Epithelial cell of prostate (primary cell): ENCODE measurements at places on chromosomes 11 and 22.

- no peak for DNase-seq
Measured at GRCh38 chr11:71453918-71454304, 908 bp downstream of the NADSYN1 start.

- DNase-seq, result no peak
Measured at GRCh38 chr11:100563541-100564280, 123.4 kb upstream of the ARHGAP42 start.

DNA sequence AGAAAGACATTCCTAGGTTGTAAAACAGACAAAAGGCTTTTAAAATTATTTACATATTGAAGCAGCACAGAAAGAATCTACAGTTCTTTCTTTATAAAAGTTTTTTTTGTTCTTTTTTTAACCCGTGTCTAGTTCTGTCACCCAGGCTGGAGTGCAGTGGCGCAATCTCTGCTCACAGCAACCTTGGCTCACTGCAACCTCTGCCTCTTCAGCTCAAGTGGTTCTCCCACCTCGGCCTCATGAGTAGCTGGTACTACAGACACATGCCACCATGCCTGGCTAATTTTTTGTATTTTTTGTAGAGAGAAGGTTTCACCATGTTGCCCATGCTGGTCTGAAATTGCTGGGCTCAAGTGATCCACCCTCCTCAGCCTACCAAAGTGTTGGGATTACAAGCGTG lies 3.8 kb upstream of the INCENP start:
- DNase-seq, result no peak

GRCh38 chr22:17096071-17096470 lies 11.3 kb downstream of the IL17RA start:
- DNase-seq, result no peak

DNA sequence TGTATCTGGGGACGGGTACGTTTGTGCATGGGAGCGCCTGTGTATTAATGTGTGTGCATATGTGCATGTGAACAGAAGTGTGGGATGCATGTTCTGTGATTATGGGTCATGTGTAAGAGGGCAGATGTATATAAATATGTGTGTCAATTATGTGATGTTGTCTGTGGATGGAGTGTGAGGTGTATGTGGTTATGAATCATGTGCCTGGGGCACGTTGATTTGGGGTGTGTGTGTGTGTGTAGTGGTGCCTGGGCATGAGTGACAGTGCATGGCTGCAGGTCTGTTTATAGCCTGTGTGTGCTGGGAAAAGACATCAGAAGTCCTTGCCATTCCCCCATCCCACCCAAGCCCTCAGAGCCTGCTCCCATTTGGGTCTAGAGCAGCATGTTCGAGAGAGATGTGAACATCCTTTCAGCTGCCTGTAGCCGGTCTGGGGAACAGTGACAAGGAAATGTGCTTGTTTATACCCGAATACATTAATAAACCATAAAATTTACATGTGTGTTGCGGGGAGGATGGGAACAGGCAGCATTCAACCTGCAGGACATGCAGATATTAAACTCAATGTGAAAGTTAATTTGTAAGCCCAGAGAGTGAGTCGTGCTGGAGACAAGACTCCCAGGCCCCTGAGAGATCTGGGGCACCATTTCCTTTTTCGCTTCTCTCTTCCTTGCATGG lies 129.0 kb downstream of the NECTIN1 start:
- DNase-seq, result peak; percentile 70

DNA sequence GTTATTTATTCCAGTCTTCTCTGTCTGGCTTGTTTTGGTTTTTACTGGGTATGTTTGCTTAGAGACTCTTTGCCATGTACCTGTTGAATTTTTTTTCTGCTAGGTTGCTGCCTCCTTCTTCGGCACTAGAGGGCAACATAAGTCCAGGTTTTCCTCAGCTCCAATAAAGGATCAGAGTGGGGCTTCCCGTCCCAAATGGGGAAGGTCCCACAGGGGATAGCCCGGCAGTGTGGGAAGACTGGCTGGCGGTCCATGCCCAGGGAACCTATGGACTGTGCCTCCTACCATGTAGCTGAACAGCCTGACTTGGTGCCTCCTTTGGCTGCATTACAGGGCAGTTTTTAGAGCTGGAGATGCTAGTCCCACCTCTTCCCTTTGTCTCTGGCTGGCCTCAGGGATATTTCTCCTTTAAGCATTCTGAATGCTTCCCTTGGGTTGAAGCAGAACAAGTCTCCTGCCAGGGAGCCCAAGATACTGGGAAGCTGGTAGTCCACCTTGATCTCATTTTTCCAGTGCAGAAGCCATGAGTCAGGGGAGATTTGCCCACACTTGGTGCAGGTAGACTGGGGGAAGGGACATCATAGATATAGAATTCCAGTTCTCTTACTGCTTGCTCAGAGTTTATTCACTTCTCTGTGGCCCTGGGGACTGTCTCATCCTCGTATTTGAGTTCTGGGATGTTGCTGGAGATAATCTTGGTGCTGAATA lies 60.2 kb downstream of the BRD1 start:
- no peak for DNase-seq

GRCh38 chr11:107740271-107740670 lies 28.4 kb upstream of the SLN start:
- no peak for DNase-seq

- DNase-seq, result no peak
Measured at GRCh38 chr11:14669958-14670357, 26.4 kb downstream of the PDE3B start.

GRCh38 chr11:37108436-37109285 lies 510.6 kb upstream of the RAG2 start:
- DNase-seq, result no peak

DNA sequence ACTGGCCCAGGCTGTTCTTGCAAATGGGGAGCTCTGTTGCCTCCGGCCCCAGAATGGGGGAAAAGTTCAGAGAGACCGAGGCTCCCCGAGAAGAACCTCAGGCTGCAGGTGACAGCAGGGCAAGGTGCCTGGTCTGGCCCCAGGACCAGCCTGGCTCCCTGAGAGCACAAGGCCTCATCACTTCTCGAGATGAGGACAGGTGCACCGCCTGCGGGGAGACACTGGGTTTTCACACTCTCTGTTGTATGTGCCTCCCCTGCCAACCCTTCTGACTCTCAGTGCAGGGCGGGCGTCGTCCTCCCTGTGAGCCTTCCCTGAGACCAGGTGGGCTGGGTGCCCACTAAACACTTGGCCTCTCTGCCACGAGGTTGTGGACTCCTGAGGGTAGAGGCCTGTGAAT lies 102.2 kb downstream of the BCR start:
- no peak for DNase-seq

DNA sequence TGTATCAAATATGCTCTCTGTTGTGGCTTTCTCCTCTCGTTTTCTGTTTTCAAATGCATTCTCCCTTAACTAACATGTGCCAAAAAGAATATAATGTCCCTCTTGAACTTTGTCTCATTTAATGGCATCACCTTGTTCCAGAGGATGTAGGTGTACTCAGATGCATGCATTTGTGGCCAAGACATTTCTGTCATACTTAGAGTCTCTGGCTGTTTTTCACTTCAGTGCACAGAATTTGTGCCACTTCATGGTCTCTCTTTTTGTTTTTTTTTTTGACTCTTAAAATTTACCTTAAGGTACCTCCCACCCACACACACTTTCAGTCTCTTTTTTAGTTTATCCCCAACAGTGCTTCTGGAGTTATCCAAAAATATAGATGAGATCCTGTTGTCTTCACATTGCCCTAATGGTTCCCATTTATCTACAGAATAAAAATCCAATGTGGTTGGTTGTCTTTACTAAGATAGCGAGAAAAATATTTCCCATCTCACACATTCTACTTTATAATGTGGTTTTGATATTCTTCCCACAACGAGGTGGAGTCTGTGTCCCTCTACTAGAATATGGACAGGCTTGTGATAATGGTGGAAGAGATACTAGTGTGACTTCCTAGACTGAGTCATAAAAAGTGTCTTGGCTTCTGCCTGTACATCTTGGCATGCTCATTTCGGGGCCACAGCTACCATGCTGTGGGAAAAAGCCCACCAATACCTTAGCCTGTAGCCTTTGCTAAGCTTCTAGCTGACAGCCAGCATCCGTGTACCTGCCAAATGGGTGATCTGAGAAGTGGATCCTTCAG lies 125.8 kb downstream of the DDX10 start:
- no peak for DNase-seq

DNA sequence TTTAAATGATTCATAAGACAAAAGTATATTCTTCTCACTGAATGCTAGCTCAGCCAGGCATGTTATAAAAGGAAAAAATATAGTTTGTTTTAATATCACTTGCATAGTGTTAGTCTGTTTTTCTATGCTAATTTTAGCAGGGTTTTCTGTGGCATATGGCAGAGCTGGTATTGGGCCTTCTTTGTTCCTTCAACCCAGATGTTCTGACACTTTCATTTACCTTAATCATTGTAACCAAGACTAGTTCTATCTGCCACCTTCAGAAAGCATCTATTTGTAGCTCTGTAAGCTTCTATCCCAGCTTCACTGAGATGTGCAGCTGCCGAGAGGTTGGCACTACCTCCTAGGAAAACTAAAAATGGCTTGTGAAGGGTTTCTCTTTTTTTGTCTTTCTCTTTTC lies 338.7 kb downstream of the GUCY1A2 start:
- DNase-seq, result no peak

GRCh38 chr11:71437399-71437798 lies 10.8 kb downstream of the DHCR7 start:
- DNase-seq, result no peak

DNA sequence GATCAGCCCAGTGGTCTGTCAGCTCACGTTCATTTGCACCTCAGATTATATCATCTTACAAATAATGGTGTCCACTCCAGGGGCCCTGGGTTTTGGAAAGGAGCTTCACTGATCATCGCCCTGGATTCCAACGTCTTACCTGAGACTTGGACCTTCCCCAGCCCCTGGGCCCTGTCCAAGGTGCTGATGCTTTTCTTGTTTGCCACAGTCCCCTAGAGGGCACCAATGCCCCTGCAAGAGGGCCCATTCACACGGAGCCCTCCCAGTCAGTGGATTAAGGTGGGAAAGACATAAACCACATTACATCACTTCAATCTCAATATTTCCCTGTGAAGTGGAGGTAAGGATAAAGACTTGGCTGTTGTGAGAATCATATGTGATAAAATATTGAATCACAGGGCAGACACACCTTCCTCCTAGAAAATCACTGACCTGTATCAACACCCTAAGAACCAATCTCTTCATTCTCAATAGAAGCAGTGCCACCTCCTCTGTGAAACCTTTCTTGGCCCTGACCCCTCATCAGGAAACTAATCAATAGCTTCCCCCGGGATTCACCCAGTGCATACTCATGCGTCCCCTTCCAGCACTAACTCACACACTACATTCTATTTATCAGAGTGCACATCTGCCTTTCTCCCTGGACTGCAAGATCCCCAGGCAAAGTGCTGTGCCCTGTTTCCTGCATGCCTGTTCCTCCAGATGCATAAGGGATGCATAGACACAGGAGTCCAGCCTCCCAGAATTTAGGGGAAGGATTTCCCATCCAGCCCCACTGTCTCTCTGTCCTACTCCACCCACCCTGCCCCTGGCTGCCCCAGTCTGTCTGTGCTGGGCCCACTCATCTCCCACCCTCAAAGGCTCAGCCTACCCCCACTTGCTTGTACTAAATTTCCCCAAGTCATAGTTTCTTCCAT lies 167.0 kb downstream of the BUD13 start:
- peak; percentile 14 for DNase-seq

DNA sequence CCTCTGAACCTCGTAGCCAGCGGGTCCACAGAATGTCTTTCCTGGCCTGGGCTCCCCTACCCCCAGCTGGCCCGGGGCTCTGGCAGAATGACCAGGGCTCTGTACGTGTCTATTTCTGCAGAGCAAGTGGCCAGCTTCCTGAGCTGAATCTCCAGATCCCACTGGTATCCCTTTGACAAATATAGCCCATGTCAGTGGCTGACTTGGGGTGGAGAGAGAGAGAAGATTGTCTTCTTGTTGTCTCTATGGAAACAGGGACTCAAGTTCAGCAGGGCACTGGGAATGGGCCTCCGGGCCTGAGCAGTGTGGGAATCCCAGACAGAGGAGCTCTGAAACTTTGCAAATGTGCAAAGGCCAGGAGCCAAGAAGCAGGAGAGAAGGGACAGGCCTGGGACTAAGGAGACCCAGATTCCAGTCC lies 33.9 kb downstream of the ANO1 start:
- no peak for DNase-seq

DNA sequence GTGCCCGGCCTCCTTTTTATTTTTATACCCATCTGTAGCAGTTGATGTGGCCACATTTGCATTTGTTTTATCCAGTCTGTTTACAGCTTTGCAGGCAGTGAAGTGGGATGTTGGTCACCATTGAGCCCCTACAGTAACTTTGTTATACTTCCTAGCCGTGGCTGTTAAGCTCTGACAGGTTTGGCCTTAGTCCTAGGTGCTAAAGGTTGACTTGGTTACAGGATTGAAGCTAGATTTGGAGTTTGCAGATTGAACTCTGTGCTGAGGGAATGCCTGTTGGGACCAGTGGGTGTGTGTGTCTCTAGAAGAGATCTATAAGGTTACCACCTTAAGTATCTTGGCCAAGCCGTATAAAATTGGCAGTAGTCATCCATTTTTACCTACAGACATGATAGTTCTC lies 91.2 kb downstream of the PPP6R3 start:
- no peak for DNase-seq

DNA sequence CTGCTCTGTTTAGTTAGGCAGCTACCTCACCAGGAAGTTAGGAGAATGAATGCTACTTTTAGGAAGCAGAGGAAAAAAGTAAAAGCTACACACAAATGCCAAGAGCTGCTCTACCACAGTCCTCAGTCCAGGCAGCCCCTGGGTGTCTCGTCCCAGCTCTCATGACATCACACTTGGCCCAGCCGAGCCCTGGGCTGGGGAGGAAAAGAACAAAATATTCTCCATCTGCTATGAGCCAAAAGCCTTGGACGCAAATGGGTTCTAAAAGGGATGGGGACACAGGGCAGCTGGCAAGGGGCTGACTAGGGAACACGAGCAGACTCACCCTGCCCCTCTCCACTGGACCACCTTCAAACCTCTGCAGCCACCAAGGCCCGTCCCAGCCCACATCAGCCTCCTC lies 26.1 kb downstream of the TMEM184B start:
- DNase-seq, result no peak

DNA sequence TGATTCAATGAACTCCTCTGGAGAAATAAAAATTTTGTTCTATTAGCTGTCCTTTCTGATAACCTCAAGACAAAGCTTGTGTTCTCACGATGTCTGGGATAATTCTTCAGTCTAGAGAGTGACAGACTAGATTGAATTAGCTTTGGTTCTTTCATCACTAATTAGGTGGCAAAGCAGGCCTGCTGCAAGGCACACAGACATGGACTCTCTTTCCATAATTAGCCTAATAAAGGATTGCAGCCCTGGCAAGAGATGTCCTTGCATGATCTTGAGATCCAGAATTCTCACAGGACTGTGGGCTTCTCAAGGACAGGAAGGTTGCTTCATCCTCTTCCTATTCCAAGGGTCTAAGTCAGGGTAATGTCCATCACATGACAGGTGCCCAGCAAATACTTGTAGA lies 245.6 kb upstream of the ZC3H12C start:
- DNase-seq, result no peak

- no peak for DNase-seq
Measured at GRCh38 chr11:20770414-20770946, 101.1 kb downstream of the NELL1 start.

- DNase-seq, result no peak
Measured at GRCh38 chr11:17780668-17781067, 46.1 kb downstream of the KCNC1 start.

- no peak for DNase-seq
Measured at GRCh38 chr11:121503051-121503450, 50.3 kb upstream of the SORL1-AS1 start.
